ENCODE measurements at places on chromosomes 4 and X. TPM values are rescaled to one million over a fixed set of nuclear protein-coding genes. Genes with fewer than 3 reads are reported as not detected.

Gene VCX2
- not detected for polyA plus RNA-seq

Gene CDS1
- not detected for polyA plus RNA-seq

Gene GABRG1
- 0.07 TPM for polyA plus RNA-seq

Gene MAGEB2
- polyA plus RNA-seq = not detected
